ENCODE measurements at places on chromosomes 7 and 10.

DNA sequence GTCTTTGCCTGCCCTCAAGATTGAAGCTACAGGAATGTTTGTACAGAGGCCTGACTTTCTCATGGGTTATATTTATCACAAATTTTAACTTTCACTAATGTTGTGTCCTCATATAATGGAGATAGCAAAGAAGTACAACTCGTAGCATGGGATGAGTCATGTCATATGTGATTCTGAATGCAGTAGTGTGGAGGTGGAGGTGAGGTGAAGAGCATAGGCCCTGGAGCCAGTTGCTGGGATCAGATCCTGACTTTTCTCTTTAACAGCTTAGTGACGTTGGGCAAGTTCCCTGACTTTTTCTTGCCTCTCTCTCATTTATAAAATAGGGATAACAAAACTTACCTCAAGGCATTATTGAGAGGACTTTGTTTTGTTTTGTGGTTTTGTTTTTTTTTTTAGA, 132.1 kb upstream of the IMMP2L start:
- DNase-seq: no peak

DNA sequence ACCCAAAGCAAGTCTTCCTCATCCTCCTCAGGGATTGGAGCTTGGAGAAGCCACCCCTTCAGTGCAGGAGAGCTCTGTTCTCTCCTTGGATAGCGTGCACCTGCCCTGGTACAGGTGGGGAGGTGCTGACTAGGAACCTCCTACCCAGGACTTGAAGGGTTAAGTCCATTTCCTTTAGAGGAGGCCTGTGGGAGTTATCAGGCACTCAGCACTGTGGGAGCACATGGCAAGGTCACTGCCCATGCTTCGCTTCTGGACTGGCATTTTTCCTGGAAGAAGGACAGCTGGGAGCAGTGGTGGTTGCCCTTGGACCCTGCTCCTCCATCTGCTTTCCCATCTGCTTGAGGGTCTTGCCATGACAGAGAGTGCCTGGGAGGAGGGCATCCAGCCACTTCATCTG, 142.8 kb downstream of the CXCL12 start:
- no peak for DNase-seq

DNA sequence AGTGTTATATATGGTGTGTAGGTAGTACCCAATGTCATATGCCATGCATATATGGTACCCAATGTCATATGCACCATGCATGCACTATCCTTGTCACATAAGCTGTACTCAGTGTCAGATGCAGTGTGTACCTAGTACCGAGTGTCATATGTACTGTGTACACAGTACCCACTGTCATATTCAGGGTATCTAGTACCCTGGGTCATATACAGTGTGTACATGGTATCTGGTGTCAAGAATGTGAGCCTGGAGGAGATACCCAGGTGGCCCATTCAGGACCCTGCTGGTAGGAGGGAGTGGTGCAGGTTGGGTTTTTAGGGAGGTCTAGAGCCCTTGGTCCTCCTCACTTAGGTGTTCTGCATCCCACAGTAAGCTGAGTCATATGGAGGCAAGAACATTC, 1.8 kb downstream of the ZMYND11 start:
- DNase-seq: no peak

DNA sequence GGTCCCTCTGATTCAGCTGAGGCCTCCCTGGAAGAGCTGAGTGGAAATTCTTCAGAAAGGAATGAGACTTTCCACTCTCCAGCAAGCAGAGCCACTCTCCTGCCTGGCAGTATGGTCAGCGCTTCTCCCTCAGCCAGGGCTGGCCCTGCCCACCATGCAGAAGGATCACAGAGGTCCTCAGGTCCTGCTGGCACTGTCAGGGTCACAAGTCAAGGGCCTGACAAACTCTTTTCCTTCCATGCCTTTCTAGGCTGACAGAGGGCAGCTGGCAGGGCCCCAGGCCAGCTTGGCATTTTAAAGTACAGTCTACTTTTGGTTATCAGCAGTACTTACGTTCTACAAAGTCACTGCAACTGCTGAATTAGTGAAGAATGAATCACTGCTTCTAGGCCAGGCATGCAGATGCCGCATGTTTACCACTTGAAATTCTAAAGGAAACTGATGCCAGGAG, 119.3 kb upstream of the FRMD4A start:
- DNase-seq: no peak

DNA sequence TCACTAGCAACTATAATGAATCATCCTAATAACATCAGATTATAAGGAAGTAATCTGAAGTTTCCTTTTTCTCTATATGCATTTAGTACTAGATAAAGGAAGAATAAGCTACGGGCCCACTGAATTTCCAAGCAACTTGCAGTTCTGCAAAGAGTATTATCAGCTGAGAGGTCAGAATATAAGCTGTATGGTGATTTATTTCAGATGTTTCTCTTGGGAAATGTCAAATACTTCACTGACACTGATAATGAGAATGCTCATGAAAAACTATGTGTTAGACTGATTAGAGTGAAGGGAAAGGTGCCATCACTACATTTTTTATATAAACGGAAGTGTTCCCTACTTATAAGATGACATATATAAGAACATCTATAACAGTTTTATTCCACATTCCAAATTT, 251.2 kb upstream of the HGF start:
- no peak for DNase-seq

DNA sequence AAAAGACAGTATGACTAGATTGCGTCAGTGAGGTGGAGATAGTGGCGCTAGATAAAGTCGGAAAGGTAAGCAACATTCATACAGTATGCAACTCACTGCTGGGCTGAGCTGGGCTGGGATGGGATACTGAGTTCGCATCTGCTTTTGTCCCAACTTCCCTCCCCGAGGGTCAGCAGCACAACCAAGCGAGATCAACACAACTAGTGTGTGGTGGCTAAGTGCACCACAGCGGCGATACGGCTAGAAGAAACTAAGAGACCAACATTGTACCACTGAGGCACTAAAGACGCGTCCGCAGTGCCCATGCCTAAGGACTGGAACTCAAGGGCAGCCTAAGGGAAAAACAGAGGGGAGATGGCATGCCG, 467 bp downstream of the EXOSC1 start:
- no peak for DNase-seq

- DNase-seq: no peak
Measured at GRCh38 chr10:24618401-24618800, 105.3 kb downstream of the ARHGAP21 start.

DNA sequence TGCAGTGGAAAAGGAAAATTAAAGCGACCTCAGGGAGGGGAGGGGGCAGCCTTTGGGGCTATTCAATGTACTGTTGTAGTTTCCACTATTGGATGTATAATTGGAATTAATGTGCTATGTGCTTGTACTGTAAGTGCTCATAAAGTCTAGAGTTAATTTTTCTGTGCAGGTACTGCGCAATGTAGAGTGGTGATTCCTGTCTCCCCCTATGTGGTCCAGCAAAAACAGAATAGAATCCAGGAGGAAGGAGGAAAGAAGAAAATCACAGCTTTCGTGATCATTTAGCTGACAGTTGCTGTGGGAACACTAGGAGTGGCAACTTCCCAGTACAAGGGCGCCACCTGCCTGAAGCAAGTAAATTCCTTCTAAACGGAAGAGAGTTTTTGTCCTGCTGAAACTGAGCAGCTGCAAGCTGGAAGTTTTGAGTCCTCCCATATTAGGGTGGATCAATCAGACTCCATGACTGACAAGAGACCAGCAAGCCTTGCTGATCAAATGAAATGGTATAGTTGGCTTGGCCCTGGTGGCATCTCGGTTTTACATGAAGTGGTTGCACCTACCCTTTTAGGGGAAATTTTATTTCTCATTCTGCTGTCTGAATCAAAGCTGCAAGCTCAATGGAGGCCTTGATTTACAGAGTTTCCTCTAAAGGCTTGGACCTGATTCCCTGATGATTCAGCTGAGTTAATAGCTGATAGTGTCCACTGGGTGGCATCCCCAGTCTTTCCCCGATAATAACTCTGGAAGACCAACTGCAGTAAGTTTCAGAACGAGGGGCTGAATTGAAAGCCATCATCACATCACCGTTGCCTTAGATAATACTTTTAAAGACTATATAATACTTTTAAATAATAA, 299.8 kb downstream of the HGF start:
- no peak for DNase-seq

GRCh38 chr10:121526801-121527221, 71.4 kb downstream of the FGFR2 start:
- DNase-seq: no peak

GRCh38 chr7:137404660-137405317, 61.3 kb upstream of the PTN start:
- DNase-seq: no peak

GRCh38 chr7:55490099-55490498, 82.2 kb downstream of the VOPP1 start:
- no peak for DNase-seq

- DNase-seq: no peak
Measured at GRCh38 chr10:125300937-125301336, 140.6 kb upstream of the CTBP2 start.

DNA sequence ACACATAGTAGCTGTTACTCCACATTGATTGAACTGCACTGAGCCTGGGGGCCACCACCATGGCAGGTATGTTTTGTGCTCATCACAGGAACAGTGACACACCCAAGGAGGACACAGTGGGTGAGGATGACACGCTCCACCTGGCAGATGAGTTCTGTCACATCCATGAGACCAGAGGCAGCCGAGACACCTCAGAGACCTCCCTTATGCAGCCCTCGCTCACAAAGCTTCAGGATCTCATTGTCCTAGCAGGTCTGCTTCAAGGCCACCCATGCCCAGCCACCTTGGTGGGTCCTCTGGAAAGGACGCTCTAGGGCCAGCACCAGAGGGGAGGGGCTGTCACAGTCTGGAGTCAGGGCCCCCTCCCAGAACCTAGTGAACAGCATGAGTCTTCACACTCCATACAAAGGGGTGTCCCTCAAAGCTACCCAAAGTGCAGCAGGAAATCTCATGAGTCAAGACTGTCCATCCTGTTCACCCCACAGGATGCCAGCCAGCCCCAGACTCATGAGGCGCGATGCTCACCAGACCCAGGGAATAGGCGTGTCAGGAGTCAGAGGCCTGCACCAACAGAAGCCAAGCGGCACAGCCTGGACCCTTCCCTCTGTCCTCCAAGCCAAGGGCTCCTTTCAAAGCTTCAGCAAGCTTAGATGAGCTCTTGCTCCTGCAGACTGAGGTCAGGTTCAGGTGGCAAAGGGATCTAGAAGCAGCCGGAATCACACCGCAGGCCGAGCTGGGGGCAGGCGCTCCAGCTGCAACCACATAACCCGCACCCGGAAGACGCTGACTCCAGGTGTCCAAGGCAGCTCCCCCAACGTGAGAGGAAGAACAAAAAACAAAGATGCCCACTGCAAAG, 9.6 kb downstream of the FAM53B start:
- DNase-seq: no peak

GRCh38 chr7:71509381-71509780, 377.4 kb downstream of the GALNT17 start:
- no peak for DNase-seq

DNA sequence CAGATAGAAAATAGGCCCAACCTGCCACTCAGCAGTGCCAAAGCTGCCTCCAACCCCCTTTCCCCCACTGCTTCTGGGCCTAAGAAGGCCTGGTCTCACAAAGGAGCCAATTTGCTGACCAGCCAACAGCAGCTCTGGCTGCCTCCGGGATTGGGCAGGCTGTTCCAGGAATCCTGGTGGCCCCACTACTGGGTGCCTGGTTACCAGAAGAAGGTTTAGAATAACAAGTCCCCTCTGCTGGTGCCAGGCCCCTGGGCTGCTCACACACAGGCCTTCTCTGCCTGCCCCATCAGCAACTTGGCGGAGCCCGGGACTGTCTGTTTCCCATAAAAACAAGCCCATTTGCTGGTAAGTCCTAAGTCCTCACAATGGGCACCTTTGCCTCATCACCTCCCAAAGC, 1.2 kb downstream of the PHKG1 start:
- no peak for DNase-seq

- peak; percentile 68 for DNase-seq
Measured at GRCh38 chr10:329361-330099, 194.3 kb downstream of the ZMYND11 start.

DNA sequence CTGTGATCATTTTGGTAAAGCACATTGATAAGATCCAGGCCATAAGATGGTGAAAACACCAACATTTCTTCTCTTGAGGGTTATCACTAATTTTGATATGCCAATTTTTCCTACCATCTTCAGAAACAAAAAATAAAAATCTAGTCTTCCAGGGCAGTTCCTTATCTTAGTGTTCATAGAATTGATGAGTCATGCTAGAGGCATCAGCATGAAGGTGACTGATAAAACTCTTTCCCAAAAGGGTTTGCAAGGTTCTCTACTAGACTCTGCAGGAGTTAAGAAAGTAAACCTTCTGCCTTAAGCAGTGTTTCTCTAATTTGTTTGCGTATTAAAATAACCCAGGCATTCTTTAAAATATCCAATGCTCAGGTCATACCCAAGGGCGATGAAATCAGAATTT, 483.1 kb upstream of the CNTNAP2 start:
- no peak for DNase-seq

DNA sequence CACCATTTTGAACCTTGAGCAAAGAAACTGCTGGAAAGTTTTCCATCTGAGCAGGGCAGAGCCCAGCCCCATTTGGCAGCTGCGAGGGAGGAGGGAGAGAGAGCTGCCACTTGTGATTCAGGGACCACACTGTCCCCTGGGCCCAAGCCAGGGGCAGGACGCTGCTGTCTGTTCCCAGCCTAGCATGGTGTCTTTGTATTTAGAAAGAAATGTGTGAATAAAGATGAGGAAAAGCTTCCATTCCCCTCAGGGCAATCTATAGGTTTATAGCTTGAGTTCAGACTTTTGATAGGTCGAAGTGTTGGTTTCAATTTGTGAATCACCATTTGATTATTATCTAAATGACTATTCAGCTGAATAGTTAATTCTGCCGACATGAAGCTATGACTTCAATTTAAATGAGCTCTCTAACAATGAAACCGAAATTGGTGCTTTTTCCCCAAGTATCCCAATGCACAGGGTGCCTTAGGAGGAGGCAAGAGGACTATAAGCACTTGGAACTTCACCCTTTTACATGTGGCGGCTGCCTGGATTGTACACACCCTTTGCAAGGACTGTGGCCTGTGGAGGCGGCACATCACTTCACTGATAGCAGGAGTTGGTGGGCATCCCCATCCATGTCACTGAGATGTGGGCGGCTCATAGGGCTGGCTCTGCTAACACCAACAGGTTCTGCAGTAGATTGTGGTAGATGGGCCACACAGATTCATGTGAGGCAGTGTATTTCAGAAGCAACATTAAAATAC, 223.5 kb downstream of the CCDC3 start:
- no peak for DNase-seq

DNA sequence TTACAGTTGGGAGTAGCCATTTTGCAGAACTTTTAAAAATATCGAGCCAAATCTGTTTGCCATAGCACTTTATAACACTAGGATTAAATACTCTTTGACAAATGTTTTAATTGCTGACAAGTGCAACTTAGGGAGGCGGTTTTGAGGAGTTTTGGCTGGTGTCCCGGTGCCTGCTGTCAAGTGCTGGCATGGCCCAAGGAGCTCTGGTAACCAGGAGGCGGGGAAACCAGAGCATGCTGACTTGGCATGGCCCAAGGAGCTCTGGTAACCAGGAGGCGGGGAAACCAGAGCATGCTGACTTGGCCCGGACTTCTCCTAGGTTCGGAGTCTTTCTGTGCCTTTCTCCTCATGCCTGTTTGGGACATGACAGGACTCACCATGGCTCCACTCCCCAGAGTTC, 30.8 kb upstream of the ZNF32 start:
- DNase-seq: no peak
